Caco-2 (cell line): ENCODE measurements at places on chromosomes 1 and 21. TPM values are rescaled to one million over a fixed set of nuclear protein-coding genes. Genes with fewer than 3 reads are reported as not detected.
A peak's percentile ranks its signal among the peaks of the same experiment; 100 is the strongest.

DNA sequence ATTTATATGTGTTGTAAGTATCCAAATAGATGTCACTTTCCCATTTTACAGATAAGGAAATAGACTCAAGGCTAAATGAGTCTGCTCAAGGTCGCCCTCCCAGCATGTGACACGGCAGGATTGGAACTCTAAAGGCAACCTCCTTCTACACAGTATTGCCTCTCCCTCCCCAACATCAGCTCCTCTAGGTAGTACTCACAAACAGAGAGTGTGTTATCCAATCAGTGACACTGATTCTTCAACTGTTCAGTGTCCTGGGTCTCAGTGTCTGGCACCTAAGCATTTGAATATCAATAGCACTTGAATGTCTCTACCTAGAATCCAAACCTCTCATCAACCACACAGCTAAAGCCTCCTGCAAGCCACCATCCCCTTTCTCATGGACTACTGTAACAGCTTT is 87.1 kb downstream of the DAB1 start:
- no peak for DNase-seq

- no peak for DNase-seq
These were observed 7.8 kb upstream of the PINK1 start for GRCh38 chr1:20625176-20626097.

GRCh38 chr1:240414237-240414636 is 197.7 kb downstream of the GREM2 start:
- DNase-seq, result no peak

DNA sequence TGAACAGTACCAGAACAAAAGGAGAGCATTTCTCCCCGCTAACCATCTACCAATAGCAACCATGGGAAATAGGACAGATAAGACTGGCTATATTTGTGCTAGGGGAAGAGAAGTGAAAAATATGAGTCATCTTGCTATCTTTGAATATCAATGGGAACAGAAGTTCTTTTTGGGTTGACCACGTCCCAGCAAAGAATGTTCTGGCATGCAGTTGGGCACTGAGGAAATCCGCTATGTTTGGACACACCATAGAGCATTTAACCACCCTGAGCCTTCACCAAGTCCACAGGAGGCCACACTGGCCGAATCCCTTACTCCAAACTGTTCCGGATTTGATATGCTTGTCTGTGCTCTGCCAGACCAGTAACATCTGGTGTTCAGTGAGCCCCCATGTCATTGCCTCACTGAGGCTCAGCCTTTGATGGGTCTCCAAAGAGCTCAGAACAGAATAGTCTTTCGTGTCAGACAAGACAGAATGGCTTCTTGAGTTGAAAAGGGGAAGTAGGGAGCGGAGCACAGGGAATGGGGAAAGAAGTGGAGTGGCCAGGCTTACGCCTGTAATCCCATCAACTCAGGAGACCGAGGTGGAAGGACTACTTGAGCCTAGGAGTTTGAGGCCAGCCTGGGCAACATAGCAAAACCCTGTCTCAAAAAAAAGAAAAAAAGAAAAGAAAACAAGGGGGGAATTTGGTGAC is 81.4 kb downstream of the SMYD2 start:
- DNase-seq, result no peak

DNA sequence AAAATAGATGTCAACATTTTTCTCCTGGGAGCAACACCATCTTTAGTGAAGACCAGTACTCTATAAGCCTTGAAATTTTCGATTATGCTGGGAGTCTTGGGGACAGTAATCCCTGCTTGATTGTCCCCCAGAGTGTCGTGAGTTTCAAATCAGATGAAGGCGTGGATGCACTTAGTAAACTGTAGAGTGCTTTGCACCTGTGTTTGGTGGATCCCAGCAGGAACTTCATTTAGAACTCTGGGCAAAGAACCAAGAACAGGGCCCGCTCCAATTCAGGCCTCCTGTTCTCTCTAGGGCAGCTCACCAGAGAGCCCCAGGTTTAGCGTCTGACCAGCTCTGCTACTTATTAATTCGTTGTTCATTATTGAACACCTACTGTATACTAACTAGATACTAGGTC is 1.5 kb downstream of the GPX7 start:
- DNase-seq, result no peak

GRCh38 chr1:203048086-203048485 is 21.8 kb downstream of the PPFIA4 start:
- DNase-seq, result no peak

GRCh38 chr1:152457071-152457470 is 43.0 kb upstream of the CRNN start:
- DNase-seq, result no peak

- DNase-seq, result peak; percentile 9
These were observed 237.3 kb downstream of the SLC44A5 start for GRCh38 chr1:75373542-75374159.

DNA sequence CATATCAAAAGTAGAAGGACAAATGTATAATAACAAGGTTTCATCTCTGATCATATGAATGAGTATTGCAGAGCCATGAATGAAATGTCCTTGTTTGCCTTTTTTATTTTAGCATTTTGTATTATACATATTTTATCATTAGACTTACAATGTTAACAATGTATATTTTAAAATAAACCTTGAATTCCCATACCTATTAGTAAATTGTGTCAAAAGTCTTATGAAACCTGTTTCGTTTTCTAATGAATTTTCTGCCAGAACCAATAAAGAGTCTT is 646 bp downstream of the DNAJB4 start:
- no peak for DNase-seq

- no peak for DNase-seq
These were observed 188.2 kb downstream of the HHAT start for GRCh38 chr1:210516697-210517459.

- no peak for DNase-seq
These were observed 26.0 kb downstream of the VAMP4 start for GRCh38 chr1:171715813-171716251.

DNA sequence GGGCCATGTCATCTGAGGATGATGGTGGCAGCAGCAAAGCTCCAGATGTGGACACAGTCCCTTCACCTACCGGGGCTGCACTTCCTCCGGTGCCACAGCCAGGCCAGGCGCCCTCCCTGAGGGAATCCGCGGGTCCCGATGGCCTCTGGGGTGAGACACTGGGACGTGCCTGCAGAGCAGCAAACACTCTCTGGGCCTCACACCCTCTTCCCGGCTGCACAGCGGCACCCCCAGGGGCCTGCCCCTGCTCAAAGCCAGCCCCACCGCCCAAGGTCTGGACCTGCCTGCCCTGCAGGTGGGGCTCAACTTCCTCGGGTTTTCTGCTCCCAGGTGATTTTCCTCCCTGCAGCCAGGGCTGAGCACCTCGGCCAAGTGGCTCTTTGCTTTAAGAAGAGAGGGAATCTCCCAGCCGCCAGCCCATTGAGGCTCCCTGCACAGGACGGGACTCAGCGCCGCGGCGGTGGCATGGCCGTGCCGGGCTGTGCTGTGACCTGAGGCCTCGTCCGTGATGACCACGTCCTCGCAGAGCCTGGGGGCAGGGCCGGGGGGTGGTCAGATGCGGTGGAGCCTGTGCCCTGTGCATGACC is 21.3 kb upstream of the COL18A1 start:
- no peak for DNase-seq

GRCh38 chr1:220375715-220376114 is 103.5 kb upstream of the RAB3GAP2 start:
- DNase-seq, result no peak

DNA sequence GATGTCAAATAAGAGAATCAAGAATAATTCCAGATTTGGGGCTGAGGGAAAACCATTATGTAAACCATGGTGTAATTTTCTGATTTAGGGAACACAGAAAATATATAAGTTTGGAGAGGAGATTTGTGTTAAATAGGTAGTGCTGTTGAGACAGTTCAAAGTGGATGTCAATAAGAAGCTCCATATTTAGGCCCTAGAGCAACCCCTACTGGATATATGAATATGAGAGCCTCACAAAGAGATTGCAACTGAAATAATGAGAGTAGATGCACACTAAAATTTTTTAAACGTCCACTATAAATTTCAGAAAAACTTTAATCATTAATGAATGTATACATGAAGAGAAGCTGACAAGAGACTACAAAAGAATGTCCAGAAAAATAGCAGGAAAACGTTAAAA is 1447.8 kb upstream of the PRMT6 start:
- no peak for DNase-seq

- DNase-seq, result no peak
These were observed 8.1 kb downstream of the C1orf116 start for GRCh38 chr1:207024202-207025145.

- DNase-seq, result peak; percentile 88
These were observed 3.9 kb upstream of the PRKCZ start for GRCh38 chr1:2046174-2046917.

DNA sequence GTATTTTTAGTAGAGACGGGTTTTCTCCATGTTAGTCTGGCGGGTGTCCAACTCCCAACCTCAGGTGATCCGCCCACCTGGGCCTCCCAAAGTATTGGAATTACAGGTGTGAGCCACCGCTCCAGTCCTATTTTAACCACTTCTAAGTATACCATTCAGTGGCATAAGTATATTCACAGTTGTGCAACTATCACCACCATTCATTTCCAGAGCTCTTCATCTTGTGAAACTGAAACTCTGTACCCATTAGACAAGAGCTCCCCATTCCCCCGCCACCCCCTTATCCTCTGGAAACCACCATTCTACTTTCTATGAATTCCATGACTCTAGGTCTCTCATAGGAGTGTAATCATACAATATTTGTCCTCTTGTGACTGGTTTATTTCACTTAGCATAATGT is 40.2 kb upstream of the CAMTA1 start:
- DNase-seq, result no peak

- DNase-seq, result no peak
These were observed 3.8 kb upstream of the MYOG start for GRCh38 chr1:203089651-203090045.

DNA sequence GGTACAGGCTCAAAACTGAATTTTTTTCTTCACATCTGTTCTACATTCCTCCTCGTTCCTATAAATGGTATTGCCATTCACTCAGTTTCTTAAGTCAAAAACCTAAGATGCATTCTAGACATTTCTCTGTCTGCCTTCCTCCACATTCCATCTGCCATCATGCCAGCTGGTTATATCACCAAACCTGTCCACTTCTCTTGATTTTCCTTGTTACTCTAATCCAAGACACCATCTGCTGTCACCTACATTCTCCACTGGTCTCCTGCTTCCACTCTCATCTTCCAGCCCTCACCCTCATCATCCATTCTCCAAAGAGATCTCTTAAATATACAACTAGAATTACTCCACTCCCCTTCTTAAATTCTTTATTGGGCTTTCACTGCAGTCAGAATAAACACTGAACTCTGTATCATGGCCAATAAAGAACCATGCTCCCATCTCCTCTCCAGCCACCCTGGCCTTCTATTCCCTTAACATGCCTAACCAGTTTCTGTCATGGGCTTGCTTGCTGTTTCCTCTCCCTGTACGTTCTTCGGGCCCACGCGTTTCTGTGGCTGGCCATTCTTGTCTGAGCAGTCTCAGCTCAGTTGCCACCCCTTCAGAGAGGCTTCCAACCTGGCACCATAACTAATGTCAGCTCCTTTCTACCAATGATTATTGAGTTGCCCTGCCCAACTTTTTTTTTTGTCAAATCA is 278.3 kb downstream of the ST6GALNAC3 start:
- DNase-seq, result no peak

DNA sequence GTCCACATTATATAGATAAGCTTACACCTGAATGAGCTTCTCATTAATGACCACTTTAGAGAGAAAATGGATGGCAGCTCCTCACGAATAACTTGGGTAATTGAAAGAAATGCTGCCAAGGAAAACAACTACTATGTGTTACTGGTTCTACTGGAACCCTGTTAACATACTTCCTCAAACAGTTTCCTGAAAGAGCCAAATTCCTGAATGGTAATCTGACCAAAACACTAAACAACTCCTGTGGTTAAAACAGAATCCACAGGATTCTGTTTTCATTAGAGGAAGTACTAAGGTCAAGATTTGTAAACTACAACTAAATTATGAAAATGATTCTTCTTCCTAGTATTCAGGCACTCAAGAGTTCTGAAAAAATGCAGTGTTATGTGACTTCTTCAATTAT is 107.2 kb downstream of the DNM3 start:
- no peak for DNase-seq

DNA sequence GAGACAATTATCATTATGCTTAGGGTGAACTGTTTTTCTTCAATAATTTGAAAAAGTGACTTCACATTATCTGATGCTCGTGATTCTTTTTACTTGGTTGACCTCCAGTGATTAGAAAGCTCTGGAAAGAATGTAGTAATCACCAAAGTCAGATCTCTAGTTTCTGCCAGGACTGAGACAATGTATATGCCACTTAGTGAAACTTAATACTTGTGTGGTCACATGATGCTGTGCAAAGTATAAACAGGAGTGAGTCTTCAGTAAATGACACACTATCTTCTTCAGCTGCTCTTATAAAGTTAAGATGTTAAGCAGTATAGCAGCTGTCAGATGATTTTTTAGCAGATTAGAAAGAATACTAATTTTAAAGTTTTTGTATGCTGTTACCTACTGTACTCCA is 17.2 kb downstream of the VCAM1 start:
- no peak for DNase-seq

DNA sequence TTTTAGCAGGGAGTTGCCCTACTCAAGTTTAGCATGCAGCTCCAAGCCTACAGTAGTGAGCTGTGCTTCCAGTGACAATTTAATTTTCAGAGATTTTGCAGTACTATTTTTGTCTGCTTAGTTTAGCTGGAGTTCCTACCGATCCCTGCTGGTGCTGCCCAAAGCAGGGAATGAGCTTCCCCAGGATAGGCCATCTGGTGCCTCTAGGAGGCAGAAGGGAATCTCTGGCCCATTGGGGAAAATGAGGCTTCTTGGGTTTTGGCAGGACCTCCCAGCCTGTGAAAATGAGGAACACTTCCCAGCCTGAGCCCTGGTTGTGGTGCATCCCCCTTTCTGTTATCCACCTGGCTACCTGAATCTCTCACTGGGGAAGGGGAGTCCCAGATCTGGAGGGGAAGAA is 149.2 kb downstream of the RASAL2 start:
- no peak for DNase-seq

DNA sequence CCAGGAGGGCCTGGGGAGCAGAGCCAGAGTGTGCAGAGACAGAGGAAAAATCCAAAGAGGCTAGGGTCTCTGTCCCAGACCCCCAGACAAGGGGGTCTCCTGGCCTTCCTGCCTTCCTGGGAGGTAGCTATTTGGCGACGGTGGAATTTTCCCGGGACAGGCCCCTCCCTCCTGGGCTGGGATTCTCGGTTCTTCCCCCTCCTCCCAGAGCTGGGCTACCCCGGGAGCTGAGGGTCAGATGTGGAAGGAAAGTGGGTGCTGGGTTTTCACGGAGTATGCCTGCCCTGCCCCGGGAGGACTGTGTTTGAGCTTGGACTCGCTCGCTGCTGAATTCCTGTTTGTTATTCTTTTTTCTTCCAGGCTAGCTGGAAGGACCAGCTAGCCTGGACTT is 759 bp downstream of the AMPD2 start:
- DNase-seq, result peak; percentile 46

COA6 gene
- total RNA-seq, result 41.0 and 47.6 TPM in 2 replicates

INAVA gene
- total RNA-seq, result 112 and 123 TPM in 2 replicates

AGMAT gene
- total RNA-seq, result 46.5 and 48.3 TPM in 2 replicates

HES2 gene
- 0.37 and 0.91 TPM in 2 replicates for total RNA-seq

GOLT1A gene
- total RNA-seq, result 20.4 and 25.9 TPM in 2 replicates

PGM1 gene
- total RNA-seq, result 16.5 and 22.5 TPM in 2 replicates

ADAMTS5 gene
- not detected in 2 replicates for total RNA-seq

RUNX3 gene
- 1.1 and 1.6 TPM in 2 replicates for total RNA-seq

KCND3 gene
- 4.0 and 5.1 TPM in 2 replicates for total RNA-seq
